ENCODE measurements at places on chromosomes 1 and 21.

DNA sequence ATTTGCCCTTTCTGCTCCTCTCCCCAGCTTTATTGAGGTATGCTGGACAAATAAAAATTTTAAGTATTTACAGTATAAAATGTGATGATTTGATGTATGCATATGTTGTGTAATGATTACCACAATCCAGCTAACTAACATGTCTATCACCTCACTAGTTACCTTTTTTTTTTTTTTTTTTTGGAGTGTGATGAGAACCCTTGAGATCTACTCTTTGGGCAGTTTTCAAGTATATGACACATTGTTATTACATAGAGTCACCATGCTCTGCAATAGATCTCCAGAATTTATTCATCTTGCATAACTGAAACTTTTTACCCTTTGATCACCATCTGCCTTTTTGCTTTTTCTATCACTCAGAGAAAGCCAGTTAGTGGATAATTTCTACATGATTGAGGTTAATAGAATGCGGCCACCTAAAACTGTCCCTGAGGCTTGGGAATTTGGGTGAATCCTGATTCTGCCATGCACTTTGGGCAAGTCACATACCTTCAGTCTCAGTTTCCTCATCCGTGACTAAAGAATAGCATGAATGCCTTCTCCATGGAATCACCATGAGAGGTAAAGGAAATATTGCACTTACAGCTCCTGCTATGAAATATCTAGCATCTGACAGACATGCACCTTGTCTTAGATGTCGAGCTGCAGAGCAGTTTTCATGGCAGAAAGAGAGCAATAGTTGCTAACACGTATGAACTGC is 295.2 kb downstream of the DISC1 start:
- peak; percentile 53 for DNase-seq

DNA sequence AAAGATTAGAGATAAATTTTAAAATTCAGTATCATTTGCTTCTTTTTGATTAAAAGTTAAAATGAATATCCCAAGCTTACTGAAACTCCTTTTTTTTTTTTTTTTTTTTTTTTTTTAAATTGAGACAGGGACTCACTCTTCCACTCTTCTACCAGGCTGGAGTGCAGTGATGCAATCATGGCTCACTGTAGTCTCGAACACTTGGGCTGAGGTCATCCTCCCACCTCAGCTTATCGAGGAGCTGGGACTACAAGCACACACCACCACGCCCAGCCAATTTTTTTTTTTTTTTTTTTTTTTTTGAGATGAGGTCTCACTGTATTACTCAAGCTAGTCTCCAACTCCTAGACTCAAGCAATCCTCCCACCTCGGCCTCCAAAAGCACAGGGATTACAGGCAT is 92.1 kb upstream of the RGS18 start:
- peak; percentile 22 for DNase-seq

- DNase-seq, result peak; percentile 79
Measured at GRCh38 chr1:94986783-94987182, 59.9 kb upstream of the CNN3 start.

DNA sequence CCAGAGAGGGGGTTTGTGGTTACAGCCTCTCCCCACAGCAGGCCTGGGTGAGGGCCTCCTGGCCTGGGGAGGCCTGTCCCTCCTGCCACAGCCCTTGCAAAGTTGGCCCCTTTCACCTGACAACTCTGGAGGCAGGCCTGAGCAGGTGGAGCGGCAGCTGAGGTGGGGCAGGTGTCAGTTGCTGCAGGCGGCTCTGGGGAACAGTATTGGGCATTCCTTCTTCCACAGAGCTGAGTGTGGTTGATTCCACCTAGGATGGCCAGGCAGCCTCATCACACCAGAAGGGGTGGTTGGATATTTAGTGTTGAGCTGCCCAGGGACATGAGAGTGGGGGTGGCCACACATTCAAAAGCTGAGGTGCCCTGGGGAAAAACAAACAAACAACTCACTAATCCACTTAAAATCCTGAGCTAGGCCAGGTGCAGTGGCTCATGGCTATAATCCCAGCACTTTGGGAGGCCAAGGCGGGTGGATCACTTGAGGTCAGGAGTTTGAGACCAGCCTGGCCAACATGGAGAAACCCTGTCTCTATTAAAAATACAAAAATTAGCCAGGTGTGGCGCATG is 31.1 kb downstream of the PIGP start:
- no peak for DNase-seq

Measured in fibroblast of skin of right biceps (primary cell).